Activated naive CD8-positive, alpha-beta T cell treated with anti-CD3 and anti-CD28 coated beads, Interleukin-2, amount 50 U/mL, for 16 hours (primary cell): ENCODE measurements at places on chromosomes 2 and 18.

DNA sequence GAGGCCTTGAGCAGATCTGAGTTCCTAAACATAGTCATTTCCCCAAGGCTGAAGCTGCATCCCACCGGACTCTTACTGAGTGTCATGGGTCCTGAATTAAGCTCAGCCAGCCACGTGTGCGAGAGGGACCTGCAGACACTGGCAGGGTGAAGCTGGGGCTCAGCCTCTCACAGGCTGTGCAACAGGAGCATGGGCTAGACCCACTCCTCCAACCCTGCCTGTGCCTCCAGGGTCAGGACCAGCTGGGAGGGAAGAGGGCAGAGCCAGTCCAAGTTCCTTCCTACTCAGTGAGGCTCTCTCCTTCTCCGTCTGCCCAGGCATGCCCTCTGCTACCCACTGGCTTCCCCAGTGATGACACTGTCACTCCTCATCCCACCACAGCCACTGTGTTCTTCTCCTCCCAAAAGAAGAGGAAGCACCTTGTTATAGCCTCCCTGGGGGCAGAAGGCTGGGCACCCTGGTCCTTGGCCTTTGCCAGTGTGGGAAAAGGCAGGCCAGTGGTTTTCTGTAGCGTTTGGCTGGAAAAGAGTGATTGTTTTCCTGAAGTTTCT lies 78.9 kb downstream of the KCNF1 start:
- no peak for DNase-seq

GRCh38 chr18:73962256-73962655 lies 185.4 kb downstream of the FBXO15 start:
- DNase-seq: no peak

GRCh38 chr2:43288417-43289305 lies 62.3 kb upstream of the ZFP36L2 start:
- no peak for DNase-seq

GRCh38 chr2:186032102-186032738 lies 293.6 kb downstream of the FSIP2 start:
- DNase-seq: no peak

GRCh38 chr2:230781130-230781797 lies 68.6 kb downstream of the CAB39 start:
- no peak for DNase-seq

DNA sequence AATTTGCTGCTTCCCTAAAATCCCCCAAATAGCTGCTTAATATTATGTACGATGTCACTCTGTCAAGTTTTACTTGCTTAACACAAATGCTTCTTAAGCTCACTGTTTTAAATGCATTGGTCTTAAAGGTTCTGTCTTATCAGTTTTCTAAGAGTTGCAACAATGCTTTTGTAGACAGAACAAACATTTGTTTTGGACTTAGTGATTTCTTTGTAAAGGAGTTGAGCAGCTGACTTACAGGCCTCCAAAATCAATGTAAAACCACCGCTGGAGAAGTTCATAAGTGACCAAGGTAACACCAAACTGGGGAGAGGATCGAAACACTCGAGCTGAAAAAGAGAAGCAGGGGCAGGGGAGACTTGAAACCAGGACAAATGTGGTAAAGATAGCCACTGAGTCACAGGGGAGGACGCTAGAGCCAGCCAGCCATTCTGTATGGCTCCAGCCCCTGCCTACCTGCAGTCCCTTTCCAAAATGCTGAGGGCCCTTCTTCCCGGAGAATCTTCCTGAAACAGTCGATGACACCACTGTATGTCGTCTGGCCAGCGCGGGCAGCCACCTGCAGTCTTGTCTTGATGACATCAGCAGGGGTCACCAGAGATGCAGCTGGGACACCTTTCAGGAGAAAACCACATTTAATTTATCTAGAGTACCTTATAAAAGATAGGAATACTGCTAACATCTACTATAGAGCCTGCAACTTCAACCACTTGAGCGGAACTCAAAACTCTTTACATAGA lies 100.2 kb downstream of the DYNC1I2 start:
- DNase-seq: no peak

GRCh38 chr2:114527330-114527983 lies 85.0 kb downstream of the DPP10 start:
- no peak for DNase-seq

- no peak for DNase-seq
Observed at GRCh38 chr2:231050018-231050901, 6.4 kb upstream of the PSMD1 start.

DNA sequence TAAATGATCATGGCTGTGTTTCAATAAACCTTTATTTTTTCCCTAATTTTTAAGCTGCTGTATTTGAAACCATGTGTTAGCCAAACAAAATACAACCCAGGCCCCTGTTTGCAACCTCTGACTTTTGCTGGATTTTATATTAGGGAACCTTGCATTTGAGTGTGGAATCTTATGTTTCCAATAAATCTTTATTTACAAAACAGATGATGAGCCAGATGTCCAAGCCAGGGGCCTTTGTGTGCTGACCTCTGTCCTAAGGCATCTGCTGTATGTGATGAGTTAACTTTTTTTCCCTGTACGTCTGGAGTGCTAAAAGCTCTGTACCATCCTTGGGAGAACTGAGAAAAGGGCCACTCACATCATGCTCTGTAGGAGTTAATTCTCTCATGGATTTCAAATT lies 162.9 kb downstream of the TRIB2 start:
- no peak for DNase-seq

DNA sequence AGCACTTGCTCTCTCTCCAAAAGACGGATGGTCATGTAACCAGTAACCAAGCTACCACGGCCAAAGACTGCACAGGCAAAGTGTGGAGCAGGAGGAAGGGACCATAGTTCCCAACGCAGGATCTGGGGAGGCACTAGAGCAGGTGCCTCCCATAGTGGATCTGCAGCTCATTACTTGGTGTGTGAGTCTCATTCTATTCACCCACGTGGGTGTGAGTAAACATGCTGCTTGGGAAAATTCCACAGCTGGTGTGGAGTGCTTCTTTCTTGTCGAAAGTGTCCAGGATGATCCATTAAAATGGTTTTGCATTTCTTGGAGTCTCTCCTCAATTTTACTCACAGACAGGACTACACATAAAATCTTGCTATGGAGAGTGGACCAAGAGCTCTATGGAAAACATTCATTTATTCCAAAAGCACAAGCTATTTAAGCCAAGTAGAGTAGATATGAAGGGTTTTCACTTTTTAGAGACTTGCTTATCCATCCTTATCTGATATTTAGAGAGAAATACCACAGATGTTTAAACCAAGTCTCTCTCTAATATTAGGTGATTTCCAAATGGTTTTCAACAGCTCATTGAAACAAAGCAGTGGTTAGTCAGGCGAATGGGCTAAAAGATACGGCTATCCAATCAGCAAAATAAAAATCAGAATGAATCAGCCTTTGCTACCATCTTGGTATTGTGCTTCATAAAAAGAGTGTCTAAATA lies 104.3 kb upstream of the CCDC195 start:
- DNase-seq: no peak

- no peak for DNase-seq
Observed at GRCh38 chr2:238649936-238650518, 197.9 kb upstream of the TWIST2 start.

- no peak for DNase-seq
Observed at GRCh38 chr2:215434447-215435279, 1.2 kb downstream of the FN1 start.

DNA sequence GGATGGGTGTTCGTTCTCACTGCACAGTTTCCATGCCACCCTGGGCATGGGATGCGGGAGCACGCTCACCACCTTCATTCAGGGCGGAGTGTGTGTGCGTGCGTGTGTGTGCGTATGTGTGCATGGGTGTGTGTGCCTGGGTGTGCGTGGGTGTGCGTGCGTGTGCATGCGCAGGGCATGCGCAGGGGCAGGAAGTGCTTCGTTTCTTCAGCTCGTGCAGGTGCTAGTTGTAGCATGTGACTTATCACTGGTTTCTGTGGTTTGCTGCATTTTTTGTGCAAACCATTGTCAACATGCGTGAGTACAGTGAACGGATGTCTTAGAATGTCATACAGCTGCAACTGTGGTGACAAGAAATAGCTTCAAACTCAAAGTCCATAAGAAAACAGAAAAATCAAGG lies 179.5 kb downstream of the PTGR3 start:
- DNase-seq: no peak

- no peak for DNase-seq
Observed at GRCh38 chr2:26847307-26847654, 651 bp upstream of the DPYSL5 start.

DNA sequence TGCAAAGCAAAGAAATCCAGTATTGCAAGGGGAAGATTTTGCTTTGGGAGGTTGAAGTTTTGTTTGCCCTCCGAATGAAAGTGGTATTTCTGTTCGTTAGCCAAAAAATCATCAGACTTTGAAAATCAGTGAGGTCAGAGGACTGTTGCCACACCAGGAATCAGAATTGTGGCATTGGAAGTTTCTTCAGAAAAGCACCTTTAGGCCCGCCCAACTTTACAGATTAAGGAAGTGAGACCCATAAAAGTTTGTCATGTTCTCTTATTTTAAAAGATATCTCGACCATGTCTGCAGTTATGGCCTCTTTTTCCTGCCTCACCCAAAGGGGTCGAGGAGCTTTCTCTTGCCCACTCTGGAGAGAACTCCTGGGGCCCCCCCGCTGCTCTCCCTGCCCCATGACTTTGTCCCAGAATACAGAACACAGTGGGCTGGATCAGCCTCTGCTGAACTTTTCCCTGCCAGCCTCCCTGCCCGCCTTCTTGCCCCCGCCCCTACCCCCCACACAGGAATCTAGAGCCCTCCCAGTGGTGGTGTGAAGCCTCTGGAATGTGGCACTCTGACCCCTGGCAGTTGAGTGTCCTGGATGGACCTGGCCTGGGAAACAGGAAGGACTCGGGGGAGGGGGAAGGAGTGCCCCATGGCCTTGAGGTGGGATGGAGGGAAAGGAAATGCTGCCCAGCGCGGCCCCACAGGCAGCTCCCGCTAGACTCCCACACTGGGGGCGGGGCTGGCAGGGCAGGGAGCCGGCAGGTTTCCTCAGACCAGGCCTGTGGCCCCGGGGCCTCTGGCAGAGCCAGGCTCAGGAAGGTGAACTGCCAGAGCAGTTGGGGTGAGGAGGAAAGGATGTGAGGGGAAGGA lies 25.3 kb downstream of the CRIM1 start:
- no peak for DNase-seq

- DNase-seq: no peak
Observed at GRCh38 chr2:236525411-236525997, 44.1 kb upstream of the ACKR3 start.

- no peak for DNase-seq
Observed at GRCh38 chr2:114034742-114035141, 144.9 kb downstream of the ACTR3 start.

- no peak for DNase-seq
Observed at GRCh38 chr2:84285056-84285747, 173.9 kb downstream of the SUCLG1 start.

DNA sequence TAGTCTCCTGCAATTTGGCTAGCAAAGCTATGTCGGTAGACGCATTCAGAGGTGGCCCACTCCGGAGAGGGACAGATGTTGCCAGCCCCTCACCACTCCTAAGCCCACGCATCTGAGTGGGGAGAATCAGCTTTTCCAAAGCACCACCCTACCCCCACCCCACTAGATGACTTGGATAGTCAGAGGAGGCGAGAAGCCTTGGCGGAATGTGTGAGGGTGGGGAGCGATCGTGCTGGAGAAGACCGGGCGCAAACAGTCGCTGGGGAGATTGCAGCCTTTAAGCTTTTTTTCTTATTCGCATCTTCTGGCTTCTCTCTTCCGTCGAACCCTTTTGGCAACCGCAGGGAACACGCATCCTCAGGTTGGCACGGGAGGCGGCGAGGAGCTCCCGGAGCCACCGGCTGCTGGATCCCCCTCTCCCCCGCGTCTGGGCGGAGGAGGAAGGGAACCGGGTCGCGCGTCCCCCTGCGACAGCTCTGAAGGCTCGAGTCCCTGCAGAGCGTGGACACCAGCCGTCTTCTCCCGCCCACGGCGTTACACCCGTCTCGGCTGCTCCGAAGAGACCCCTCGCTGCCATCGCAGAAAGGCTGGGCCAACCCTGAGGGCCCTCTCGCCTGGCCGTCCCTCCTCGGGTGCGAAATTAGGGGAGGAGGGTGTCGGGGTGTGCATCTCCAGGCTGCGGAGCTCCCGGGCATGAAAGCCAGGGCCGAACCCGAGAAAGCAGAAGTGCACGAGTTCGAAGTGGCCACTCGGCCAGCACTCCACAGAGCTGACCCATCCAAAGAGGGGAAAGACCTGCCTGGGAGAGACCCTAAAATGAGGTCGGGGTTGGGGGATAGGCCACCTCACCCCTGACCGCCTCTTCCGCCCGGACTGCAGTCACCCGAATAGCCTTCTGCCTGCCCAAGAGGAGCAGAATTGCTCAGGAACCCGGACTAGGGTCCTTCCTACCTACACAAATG lies 12.2 kb downstream of the EVX2 start:
- DNase-seq: no peak

DNA sequence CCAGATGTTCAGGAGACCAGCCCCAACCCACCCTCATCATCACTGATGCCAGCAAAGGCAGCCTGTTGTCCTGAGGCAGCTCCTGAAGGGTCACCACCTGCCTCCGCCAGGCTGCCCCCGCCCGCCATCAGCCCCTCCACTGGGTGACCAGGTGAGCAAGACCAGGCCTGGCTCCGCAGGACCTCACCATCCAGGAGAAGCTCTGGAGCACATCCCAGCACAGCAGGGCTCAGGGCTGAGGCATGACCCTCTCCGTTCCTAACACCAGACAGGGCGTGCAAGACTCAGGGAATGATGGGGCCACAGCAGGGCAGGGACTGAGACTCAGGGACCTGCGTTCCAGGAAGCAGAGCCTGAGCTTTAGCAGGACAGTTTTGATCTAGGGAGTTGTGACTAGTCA lies 218.8 kb upstream of the RAB6C start:
- DNase-seq: no peak

GRCh38 chr2:63628403-63628942 lies 39.7 kb downstream of the MDH1 start:
- no peak for DNase-seq

DNA sequence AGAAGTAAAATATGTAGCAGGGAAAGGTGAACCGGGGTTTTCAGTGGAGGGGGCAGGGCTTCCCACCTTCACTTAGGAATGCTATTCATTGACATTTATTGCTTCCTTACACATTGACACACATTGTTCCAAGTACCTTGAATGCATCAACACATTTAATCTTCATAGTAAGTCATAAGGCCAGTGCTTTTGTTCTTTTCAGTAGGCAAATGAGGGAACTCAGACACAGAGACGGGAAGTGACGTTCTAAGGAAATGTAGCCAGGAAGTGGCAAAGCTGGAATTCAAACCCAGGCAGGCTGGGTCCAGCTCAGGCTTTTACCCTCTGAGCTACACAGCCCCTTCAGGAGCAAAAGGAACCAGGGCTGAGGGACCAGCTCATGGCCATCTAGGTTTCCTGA lies 20.7 kb downstream of the BMP10 start:
- no peak for DNase-seq

DNA sequence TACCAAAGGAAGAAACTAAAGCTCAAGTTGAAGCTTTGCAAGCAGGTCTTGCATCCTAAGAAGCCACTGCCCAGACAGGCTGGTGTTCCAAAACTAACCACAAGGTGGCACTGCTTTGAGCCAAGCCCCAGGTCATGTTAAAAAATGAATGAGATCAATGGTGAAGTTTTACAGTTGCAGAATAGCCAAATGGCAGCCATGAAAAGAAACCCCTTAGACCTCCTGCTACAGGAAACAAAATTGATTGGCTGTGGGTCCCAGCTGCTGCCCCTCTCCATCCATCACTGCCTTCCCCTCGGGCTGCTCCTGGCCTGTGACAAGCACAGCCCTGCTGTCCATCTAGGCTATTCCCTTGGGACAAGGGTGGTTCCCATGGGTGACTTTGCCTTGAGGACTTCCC lies 20.7 kb upstream of the MREG start:
- DNase-seq: peak; percentile 72

- DNase-seq: no peak
Observed at GRCh38 chr2:70247364-70248180, 856 bp downstream of the TIA1 start.

GRCh38 chr2:103289105-103289725 lies 527.4 kb downstream of the TMEM182 start:
- no peak for DNase-seq

GRCh38 chr18:42052122-42052708 lies 97.2 kb downstream of the PIK3C3 start:
- DNase-seq: no peak
